ENCODE measurements at places on chromosomes 4 and X.

DNA sequence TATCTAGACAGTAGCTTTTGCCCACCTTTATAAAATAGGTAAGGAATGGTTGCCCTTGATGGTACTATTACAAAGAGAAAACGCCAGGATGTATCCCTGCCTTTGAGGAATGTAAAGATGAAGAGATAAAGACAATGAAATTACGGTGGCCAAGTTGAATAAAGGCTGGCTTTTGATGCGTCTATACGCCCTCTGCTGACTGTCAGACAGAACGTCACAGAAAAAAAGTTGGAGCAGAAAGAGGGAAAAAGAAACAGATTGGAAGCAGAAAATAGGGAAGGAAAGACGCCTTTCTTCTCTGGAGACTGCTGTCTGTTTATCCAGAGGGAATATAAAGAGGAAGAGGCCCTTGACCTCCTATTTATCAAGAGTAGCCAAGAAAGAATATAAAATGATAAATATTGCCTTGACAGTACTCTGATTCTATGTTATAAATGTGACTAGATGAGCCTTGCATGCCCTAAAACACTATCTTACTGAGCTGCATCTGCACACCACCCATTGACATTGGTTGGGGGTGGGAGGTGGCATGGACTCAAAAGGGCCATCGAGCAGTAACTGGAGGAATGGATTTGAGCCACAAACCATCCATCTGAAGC is 30.6 kb downstream of the PCDH19 start:
- DNase-seq, result no peak

DNA sequence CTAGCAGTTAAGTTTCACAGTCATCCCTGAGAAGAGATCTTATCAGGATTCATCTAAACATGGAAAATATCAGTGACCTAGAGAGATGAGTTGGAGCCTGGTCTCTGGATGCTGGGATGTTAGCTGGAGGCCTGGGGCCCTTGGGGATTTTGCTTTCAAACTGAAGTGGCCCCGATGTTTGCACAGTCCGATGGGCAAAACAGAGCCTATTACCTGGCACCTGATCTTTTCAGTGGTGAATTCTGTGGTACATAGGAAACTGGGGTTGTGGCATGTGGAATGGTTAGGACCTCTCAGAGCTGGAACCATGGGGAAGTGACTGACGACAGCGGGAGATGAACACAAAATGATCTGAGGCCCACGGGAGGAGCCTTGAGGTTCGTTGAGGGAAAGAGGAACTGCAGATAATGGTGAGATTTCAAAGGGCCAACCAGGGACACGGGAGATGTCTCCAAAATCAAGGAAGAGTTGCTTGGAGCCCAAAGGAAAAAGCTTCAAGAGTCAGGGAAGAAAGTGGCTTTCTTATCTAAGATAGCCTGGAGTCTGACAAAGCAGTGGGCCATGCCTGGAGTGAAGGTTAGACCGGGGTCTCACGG is 17.8 kb upstream of the TENM3 start:
- DNase-seq, result no peak

- no peak for DNase-seq
Measured at GRCh38 chrX:50971395-50971794, 60.9 kb downstream of the BMP15 start.

DNA sequence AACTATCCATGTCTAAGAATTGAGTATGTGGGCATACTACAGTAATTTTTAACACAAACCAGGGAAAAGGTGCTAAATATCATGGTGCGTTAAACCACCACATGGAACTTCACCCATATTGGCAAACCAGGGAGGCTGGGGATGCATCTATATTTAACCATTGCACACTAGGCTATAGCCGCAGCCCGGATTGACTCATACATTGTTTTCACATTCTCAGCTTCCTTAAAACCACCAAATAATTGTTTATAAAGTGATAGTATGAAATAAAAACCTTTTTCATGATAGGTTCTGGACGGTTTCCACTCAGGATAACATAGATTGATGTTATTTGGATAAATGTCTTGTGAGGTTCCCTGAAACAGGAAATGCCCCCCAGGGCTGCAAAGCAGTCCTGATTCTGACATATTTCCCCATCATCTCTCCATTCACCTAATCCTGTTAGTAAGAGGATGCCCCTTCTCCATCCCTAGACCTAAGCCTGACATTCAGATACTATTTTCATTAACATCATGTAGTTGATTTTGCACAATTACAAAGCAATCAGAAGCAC is 7.9 kb downstream of the COL25A1 start:
- no peak for DNase-seq

GRCh38 chrX:74437530-74437929 is 16.2 kb downstream of the SLC16A2 start:
- DNase-seq, result no peak

DNA sequence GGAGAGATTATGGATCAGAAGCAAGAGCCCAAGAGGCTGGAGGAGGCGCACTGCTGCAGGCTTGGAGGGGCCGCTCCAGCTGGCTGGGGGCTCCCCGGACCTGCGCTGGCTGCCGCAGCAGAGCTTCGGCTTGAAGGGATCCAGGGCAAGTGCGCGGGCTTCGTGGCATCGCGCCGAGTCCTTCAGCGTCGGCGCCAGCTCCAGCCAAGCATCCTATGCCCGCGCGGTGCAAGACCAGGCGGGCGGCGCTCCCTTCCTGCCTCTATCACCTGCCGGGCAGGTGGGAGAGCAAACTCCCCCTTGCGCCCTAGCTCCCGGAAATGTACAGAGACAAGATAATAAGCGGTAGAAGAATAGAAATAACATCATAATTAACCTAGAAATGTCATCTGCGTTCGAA is 10.5 kb upstream of the UCP1 start:
- DNase-seq, result no peak

DNA sequence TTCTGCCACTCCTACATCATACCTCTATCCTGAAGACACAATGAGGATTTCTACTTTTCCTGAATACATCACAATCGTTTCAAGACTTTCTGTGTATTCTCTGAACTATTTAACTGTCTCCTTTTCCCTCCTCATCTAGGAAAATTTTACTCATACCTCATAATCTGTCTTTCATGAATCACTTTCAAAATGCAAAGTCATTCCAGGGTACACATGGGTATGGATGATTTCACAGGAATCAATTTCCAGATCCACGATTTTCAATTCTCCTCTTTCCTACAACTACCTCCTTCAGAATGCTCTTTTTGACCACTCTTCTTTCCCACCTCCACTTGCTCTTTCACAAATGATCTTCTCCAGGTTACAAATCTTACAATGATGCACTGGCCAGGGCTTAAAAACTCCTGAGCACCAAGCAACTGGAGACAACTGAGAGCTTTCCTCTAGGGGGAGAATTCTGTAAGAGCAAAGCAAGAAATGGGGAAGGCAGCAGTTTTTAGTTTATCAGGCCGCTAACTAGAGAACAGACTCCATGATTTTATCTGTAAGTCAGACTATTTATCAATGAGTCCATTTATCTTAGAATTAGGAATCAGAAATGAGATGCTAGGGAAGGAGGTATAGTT is 116.4 kb downstream of the PPP3CA start:
- no peak for DNase-seq

DNA sequence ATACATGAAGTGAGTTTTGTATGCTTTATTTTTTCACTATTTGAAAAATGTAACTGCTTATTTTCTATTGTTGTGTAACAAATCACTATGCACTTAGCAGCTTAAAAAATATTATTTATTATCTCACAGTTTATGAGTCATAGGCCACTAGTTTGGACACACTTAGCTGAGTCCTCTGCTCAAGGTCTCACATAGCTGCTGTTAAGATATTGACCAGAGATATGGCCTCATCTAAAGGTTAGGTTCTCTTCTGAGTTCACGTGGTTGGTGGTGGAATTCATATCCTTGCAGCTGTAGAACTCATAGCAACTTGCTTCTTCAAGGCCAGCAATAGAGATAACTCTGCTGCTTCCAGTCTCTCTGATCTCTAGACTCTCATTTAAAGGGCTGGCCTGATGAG is 534.4 kb downstream of the SPRY1 start:
- DNase-seq, result no peak

GRCh38 chr4:56077676-56078075 is 128.9 kb downstream of the CEP135 start:
- no peak for DNase-seq

- DNase-seq, result no peak
Measured at GRCh38 chr4:56843421-56843899, 22.0 kb upstream of the SPINK2 start.
